ENCODE measurements at places on chromosomes 12 and 14. TPM values are rescaled to one million over a fixed set of nuclear protein-coding genes. Genes with fewer than 3 reads are reported as not detected.

Gene GLT1D1
- not detected for total RNA-seq

Gene TAS2R46
- 0.89 TPM for total RNA-seq

Gene PPP1R36
- 1.9 TPM for total RNA-seq

Gene METAP2
- total RNA-seq: 92.7 TPM

Measured in gastroesophageal sphincter (tissue), 4 donors.